Fibroblast of skin of back (primary cell): ENCODE measurements at places on chromosomes 6 and 20.

DNA sequence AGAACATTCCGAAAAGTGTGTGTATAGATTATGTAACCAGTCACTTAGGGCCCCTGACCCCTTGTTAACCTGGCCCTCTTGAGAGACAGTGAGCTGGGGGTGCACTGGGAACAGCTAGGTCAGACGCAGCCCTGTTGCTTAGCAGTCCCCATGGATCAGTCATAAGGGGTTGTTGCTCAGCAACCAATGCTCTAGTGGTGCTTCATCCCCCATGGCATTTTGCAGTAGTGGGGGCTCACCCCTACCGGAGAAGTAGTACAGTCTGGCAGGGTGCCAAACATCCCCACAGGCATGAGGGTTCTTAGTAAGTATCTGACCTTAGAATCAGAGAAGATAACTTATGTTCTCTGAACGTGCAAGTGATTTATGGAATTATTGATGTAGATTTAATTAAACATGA is 12.3 kb downstream of the PKIB start:
- DNase-seq = no peak

GRCh38 chr20:6142348-6142993 is 19.6 kb upstream of the FERMT1 start:
- peak; percentile 51 for DNase-seq

GRCh38 chr6:71665931-71666330 is 220.4 kb upstream of the RIMS1 start:
- peak; percentile 40 for DNase-seq

- peak; percentile 76 for DNase-seq
These were observed 345.8 kb upstream of the PRND start for GRCh38 chr20:4375881-4376280.

GRCh38 chr6:24451581-24452388 is 37.6 kb downstream of the GPLD1 start:
- DNase-seq = no peak
